Gastrocnemius medialis (tissue), 4 donors: ENCODE measurements at places on chromosomes 3 and 15. TPM values are rescaled to one million over a fixed set of nuclear protein-coding genes. Genes with fewer than 3 reads are reported as not detected.

P2RY14 gene
- 3.6 TPM for total RNA-seq

ARL14 gene
- not detected for total RNA-seq

CHRNA7 gene
- total RNA-seq, result 6.5 TPM

DNA sequence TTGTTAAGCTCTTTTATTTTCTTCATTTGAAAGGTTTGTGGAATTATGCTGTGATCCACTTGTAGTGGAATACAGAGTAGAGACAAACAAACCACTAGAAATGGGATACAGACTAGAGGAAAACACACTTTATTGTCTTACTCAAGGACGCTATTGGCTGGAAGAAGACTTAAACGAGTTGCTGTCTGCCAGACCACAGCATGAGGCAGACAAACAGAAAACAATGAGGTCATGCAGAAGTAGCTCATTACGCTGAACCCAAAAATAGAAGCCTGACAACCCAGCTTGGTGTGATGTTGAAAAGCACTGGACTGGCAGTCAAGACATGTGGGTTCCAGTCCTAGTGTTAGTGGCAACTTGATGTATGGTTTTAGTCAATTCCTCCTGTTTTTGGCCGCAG lies 62.4 kb upstream of the P3H2 start:
- no peak overlapping the region for H3K27ac ChIP-seq
- H3K4me1 ChIP-seq, result peaks cover 3% of the 10 kb centered on the region
- DNase-seq, result no peak

CLDN16 gene
- total RNA-seq, result not detected

DNA sequence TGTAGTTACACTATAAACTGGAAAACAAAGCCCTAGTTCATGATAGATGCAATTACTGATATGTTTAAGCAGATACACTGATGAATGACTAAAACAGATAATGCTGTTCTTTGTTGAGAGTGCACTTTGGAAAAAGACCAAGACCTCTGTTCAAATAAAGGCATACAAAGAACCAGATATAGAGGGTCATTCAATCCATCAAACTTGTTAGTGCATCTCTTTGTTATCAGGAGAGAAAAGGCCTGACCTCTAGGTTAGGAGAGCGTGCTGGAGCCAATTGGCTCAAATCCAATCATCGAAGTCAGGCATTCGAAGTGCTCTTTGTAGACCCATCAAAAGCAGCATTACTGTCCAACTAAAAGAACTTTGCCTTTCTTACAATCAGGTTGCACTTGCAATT lies 124.2 kb downstream of the TFG start:
- no peak for DNase-seq
- no peaks in the 10 kb centered on the region for H3K4me1 ChIP-seq
- no peaks in the 10 kb centered on the region for H3K36me3 ChIP-seq
- H3K4me3 ChIP-seq, result no peak overlapping the region
- H3K27ac ChIP-seq, result no peak overlapping the region
- H3K27me3 ChIP-seq, result no peaks in the 10 kb centered on the region

DNA sequence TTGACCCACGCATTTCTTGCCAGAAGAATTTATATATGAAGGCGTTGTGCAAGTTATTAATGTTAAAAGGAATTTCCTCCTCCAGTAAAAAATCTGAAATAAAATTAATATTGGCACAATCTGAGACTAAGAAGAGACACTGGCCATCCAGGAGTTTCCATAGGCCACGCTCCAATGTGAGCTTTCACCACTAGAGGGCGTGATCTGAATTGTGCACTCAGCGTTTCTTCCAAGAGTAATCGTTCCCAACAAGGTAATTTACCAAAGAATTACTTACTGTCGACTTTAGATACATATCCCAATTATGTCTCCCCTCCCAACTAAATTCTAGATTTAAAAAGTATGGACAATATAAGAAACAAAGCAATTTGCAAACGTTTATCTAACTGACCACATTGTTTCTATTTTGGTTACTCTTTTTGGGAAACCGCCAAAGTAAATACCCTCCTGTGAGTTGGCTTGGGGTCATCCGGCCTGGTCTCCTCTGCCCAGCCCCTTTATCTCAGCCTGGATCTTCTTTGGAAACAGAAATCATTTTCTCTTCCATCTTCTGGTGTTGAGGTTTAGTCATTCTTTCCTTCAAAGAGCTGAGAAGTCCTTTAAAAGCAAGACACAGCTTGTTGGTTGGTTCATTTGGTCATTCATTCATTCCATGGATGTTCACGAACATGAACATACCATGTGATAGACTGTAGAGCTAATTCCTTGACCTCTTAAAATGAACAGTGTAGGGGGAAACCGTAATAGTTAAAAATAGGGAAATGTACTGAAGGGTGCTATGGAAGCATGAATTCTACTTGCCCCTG lies 26.2 kb downstream of the POLR2M start:
- H3K27me3 ChIP-seq, result no peaks in the 10 kb centered on the region
- no peak overlapping the region for H3K27ac ChIP-seq
- H3K4me1 ChIP-seq, result peaks cover 3% of the 10 kb centered on the region
- no peak overlapping the region for H3K4me3 ChIP-seq

ST3GAL6 gene
- 14.5 TPM for total RNA-seq

DNA sequence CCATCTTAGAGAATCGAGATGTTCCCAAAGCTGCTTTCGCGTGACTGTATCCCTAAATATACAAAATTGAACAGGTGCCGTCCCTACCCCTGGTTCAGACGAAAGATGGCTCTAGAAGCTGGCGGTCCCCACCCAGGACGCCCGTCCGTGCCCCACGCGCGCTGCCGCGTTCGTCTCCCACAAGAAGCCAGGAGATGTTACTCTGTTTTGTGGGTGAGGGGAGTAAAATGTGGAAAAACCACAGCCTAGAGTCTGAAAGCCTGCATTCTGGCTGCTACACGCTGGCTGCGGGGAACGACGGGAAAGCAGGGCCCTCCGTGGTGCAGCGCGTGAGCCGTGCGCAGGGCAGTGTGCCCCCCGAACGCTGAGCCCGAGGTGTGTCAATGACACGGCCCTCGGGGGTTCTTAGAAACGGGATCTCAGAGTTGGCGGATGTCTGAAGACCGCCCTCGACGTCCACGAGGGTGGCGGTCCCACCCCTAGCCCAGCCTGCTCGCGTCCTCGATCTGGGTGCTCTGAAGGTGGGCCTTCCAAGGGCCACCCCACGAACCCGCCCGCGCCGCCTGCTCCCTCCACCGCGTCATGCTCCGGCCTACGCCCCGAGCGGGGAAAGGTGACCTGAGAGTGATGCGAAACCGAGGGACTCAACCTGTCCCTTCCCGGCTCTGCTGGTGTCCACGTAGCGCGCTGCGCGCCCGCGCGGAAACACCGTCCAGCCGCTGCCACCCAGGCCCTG lies 95.6 kb downstream of the OCA2 start:
- no peaks in the 10 kb centered on the region for H3K27me3 ChIP-seq
- H3K36me3 ChIP-seq, result no peaks in the 10 kb centered on the region
- DNase-seq, result no peak
- no peaks in the 10 kb centered on the region for H3K4me1 ChIP-seq
- H3K27ac ChIP-seq, result no peak overlapping the region

- no peaks in the 10 kb centered on the region for H3K27me3 ChIP-seq
- H3K27ac ChIP-seq, result no peak overlapping the region
- H3K36me3 ChIP-seq, result no peaks in the 10 kb centered on the region
- no peak for DNase-seq
- no peak overlapping the region for H3K4me3 ChIP-seq
Observed at GRCh38 chr15:79002581-79002980, 57.7 kb upstream of the CTSH start.

TIMMDC1 gene
- 108 TPM for total RNA-seq

GRCh38 chr3:190269101-190269500 lies 53.1 kb downstream of the CLDN1 start:
- DNase-seq, result no peak
- H3K4me3 ChIP-seq, result no peak overlapping the region
- no peaks in the 10 kb centered on the region for H3K27me3 ChIP-seq
- no peaks in the 10 kb centered on the region for H3K4me1 ChIP-seq
- no peaks in the 10 kb centered on the region for H3K36me3 ChIP-seq

RBM5 gene
- 108 TPM for total RNA-seq

- H3K4me1 ChIP-seq, result no peaks in the 10 kb centered on the region
- no peaks in the 10 kb centered on the region for H3K27me3 ChIP-seq
Observed at GRCh38 chr3:149519912-149520311, 45.4 kb downstream of the TM4SF4 start.

- no peak overlapping the region for H3K4me3 ChIP-seq
- peaks cover 19% of the 10 kb centered on the region for H3K4me1 ChIP-seq
- no peaks in the 10 kb centered on the region for H3K36me3 ChIP-seq
- no peak overlapping the region for H3K27ac ChIP-seq
- no peaks in the 10 kb centered on the region for H3K27me3 ChIP-seq
Observed at GRCh38 chr3:64019271-64019670, 4.0 kb downstream of the PSMD6 start.
